Posterior cingulate gyrus (tissue), 11 donors: ENCODE measurements at places on chromosomes 16 and 17.
A peak's percentile ranks its signal among the peaks of the same experiment; 100 is the strongest.

GRCh38 chr17:79219208-79219935, 144.7 kb downstream of the ENGASE start:
- no peak for DNase-seq

- DNase-seq, result no peak
These were observed 21.5 kb upstream of the ABCA5 start for GRCh38 chr17:69348429-69348828.

DNA sequence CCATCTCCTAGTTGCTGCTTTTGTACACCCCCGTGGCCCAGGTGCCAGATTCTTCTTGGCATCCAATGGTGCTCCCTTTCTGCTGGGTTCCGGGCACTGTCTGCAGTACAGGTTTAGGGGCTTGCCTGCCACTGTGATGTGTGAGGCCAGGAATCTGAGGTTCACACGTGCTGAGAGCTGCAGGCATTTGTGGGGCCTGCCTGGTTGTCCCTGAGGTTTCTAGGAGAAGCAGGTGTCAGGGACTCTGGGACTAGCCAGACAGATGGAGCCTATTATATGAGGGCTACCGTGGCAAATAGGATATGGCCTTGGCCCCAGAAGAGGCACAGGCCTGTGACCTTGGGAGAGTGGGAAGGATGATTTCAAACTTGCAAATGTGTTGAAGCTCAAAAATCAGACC, 29.3 kb downstream of the NDEL1 start:
- DNase-seq, result no peak

DNA sequence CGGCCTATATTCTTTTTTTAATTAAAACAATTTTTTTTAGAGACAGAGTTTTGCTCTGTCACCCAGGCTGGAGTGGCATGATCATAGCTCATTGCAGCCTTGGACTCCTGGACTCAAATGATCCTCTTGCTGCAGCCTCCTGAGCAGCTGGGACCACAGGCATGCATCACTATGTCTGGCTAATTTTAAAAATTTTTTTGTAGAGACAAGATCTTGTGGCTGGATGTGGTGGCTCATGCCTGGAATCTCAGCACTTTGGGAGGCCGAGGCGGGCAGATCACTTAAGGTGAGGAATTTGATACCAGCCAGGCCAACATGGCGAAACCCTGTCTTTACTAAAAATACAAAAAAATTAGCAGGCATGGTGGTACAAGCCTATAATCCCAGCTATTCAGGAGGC, 54.8 kb upstream of the MSI2 start:
- no peak for DNase-seq

GRCh38 chr17:74877592-74878548, 5.1 kb upstream of the FDXR start:
- DNase-seq, result no peak

DNA sequence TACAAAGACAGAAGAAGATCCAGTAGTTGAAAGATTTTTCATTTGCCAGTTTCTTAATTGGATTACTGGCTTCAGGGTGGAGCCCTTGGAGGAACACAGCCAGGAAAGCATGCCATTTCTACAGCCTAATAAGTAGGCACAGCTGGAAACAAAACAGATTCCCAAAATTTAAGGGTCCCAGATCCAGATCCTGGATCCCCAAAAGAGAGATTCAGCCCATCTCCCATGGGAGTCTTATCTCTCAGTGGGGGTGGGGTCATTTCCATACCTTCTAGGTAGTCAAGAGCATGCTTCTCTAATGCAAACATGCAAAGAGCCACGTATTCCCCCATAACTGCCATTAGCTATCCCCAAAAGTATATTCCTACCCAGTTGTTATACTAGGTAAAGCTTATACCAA, 49.9 kb downstream of the SCPEP1 start:
- no peak for DNase-seq

- no peak for DNase-seq
These were observed 7.1 kb downstream of the KRT13 start for GRCh38 chr17:41498276-41498675.

DNA sequence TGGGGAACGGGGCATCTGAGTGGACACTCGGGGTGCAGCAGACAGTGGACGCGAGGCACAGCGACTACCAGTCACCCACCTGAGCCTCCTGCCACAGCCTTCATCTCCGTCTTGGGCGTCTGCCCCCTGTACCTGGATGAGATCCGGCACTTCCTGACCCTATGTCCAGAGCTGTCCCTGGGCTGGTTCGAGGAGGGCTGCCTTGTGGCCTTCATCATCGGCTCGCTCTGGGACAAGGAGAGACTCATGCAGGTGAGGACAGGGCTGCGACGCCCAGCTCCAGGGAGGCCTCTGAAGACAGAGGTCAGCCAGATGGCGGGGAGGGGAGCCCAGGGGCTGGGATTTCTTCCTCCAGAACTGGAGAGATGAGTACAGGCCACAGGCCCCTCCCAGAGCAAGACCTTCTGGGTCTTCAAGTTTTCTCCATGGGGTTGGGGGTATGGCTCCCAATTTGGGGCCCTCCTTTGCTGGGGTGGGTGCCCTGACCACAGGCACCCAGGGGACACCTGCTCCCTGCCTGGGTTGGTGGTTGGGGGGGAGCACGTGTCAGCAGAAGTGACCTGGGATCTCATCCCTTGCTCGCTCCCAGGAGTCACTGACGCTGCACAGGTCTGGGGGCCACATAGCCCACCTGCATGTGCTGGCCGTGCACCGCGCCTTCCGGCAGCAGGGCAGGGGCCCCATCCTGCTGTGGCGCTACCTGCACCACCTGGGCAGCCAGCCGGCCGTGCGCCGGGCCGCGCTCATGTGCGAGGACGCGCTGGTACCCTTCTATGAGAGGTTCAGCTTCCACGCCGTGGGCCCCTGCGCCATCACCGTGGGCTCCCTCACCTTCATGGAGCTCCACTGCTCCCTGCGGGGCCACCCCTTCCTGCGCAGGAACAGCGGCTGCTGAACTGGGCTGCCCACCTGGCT, 1.9 kb downstream of the AANAT start:
- DNase-seq, result no peak

GRCh38 chr17:66636111-66636510, 198.8 kb upstream of the CACNG5 start:
- DNase-seq, result no peak

DNA sequence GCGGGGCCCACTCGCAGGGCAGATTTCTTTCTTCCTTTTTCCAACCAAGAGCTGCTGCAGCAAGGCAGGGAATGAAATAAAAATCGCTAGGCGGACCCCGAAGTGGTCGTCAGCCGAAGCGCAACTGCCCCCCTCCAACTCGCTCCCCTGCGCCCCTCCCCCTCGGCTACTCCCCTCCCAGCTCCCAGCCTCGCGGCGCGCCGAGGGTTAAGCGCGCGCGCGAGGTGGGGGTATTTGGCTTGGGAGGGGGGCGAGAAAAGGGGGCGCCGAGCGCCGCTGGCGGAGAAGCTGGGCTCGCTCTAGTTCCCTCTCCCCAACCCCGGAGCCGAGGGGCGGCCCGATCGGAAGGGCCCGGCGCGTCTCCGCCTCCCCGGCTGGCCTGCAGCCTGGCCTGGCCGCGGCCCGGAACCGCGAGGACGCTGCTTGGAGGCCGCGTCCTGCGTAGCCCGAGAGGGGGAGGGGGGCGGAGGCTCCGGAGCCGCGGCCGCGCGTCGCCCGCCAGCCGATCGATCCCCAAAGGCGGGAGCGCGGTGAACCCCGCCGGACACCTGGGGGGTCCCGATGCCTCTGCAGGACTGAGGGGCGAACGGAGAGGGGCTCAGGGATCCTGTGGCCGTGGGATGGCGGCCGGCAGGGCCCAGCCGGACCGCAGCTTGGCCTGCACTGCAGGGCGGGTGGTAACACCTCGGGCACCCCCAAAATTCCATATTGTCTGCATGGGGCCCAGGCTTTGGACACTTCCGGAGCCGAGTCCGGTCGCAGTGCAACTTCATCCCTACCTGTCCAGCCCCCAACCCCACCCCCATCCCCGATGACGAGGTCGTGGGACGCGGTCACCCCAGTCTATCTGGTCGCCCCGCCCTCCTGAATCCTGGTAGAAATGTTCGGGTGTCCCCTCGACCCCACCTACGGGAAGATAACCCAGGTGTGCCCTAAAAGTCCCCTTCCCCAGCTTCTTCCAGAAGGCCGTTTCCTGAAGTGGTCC, 4.9 kb upstream of the CBX4 start:
- no peak for DNase-seq

DNA sequence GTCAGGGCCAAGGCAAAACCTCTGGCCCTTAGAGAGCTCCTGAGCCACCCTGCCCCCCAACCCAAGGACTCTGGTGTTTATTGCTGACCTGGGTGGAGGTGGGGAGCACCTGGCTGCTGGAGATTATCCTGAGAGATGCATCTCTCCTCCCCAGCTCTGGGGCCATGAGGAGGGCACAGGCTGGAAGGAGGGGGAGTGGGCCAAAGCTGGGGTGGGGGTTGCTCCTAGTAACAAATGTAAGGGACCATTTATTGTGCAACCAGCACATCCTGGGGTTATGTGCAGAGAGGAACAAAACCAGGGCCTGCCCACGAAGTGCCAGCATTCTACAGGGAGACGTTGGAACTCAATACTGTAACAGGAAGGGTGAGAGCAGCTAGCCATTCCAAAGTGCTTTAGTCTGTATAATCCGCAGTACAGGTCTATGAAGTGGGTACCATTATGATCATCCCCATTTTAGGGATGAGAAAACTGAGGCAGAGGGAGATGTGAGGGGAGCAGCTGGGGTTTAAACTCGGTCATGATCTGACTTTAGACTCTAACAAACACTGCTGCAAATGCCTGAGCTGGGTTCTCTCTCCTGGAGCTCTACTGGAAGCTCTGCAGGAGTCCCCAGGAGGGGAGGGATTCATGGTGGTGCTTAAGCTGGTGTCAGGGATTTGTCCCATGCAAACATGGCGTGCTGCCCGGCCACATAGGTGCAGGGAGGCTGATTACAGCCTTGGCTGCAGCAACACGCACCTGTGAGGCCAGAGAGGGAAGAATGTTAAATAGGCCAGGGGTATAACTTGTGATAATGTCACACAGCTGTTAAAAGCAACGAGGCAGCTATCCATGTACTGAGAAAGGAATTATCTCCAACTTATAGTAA, 1.4 kb upstream of the RHBDF2 start:
- no peak for DNase-seq

DNA sequence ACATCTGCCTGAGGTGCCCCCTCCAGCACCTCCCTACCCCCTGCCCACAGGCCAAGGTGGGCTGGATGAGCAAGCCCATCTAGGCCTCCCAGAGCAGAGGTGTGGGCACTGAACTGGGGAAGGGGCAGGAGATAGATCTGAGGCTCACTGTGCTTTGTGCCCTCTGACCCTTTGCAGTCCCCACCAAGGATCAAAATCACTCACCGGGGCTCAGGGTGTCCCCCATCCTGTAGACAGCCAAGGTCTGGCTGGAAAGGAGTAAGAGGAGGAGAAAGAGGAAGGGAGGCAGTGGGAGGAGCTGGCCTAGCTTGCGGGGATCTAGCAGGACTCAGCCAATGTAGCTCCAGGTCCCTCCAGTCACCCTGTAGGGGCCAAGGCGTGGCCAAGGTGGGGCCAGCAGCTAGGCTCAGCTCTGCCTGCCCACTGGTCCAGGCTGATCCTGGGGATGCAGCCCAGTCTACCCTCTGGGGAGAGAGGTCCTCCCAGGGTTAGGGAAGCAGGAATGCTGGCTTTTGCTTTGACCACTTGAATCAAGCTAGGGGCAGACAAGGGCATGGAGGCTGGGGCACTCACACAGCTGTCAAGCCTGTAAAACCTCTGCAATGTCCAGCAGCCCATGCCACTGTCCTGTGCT, 1.8 kb downstream of the SLC12A4 start:
- no peak for DNase-seq

GRCh38 chr16:49858200-49859124, 2.5 kb upstream of the ZNF423 start:
- DNase-seq, result peak; percentile 45

DNA sequence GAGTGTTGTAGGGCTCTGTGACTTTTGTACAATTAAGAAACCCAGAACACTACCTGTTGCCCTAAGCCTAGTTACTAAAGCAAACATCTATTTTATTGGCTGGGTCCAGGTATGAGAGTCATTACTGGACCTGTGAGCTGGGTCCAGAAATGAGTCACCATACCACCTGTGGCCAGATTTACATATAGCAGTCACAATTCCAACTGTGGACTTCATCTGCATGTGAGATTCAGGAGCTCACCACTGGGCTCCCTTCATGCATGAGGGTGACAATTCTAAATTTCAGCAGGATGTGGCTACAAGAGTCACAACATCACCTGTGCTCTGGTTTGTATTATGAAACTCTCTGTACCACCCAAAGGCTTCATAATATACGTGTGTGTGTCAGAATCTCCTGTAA, 2038.0 kb downstream of the TP53TG3F start:
- no peak for DNase-seq

DNA sequence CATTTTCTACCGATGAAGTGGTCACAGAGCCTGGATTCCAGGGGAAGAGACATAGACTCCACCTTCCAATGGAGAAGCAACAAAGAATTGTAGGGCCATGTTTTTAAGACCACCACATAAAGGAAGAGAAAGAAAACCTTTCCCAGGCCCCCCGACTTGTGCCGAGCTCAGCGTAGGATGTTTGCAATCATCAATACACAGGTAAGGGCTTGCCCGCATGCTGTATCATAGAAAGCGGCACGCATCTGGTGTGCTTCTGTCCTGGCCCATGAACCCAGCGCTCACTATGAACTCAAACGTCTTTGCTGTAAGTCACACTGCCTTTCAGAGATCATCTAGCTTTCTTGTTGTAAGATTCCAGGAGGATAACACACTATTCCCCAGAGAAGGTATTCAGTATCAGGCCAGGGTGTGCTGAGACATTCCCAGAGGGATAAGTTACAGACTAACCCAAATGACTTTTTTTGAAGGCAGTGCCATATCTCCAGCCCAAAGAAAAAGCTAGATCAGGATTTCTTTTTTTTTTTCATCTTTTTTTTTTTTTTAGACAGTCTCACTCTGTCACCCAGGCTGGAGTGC, 79.5 kb upstream of the RPL38 start:
- no peak for DNase-seq

- DNase-seq, result no peak
These were observed 39.6 kb downstream of the GDE1 start for GRCh38 chr16:19482291-19482690.

- no peak for DNase-seq
These were observed 45.4 kb downstream of the SEC14L1 start for GRCh38 chr17:77186141-77186604.

DNA sequence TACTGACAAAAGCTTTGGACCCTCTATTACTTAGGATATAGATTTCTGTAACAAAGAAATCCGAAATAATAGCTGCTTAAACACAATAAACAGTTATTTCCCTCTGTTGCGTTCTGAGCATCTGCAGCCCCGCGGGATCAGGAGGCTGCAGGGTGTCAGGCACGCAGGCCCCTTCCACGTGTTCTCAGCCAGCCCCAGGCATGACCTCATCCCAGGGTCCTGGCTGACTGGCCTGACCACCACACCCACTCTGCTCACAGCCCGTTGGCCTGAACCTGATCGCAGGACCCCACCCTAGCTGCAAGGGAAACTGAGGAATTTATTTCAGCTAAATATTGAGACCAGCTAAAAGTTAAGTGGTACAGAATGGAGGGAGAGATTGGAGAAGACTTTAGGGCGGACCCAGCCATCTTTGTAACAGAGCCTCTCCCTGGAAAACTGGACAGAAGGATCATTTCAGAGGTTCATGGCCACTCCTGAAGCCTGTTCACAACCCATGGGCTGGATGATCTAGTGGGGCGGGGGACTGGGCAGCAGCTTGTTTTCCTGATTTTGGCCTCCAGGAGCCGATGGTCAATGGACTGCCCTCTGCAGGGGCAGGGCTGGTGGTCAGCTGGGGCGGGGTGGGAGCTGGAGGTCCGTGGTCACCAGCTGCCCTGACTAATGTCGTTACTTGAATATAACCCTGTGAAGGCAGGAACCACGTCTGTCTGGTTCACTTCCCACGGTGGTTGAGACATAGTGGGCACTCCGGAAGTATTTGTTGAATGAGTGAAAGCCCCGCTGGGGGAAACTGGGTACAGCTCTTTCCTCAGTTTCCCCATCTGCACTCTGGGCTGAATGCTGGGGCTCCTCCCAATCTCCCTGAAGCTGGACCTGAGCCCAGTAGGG, 10.9 kb downstream of the CETP start:
- DNase-seq, result no peak
